NCI-H446 (cell line): ENCODE measurements at places on chromosomes 3 and 15.

- DNase-seq, result no peak
Observed at GRCh38 chr15:101781928-101782327, 21.4 kb upstream of the OR4F6 start.

- DNase-seq, result no peak
Observed at GRCh38 chr3:81300324-81300927, 461.0 kb downstream of the GBE1 start.

GRCh38 chr3:190385731-190386688 is 2.0 kb upstream of the CLDN16 start:
- no peak for DNase-seq

DNA sequence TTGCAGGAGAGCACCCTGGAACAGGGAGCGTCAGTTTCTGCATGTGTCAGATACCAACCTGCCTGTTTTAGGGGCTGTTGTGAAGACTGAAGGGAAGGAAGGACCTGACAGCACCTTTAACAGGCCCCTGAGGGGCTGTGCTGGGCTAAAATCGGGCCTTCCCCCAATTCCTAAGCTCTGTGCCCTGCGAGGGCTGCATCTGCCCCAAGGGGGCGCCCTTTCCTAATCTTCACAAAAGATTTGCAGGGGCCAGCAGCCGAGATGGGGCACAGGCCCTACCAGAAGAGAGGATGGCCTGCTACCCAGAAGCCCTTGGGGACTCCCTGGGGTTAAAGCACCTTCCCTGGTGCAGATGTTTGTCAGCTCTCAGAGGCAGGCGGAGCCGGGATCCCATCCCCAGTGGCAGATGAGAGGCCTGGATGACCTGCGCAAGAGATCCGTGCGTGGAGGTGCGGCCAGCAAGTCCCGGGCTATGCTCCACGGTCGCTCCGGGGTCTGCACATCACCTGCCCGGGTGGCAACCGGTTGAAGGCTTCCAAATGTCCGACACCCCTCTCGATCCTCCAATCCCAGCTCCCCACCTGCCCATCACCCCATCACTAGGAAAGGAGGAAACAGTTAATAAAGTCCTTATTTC is 53.6 kb downstream of the RHCG start:
- DNase-seq, result peak; percentile 60

- DNase-seq, result no peak
Observed at GRCh38 chr3:101065962-101066361, 72.7 kb upstream of the ABI3BP start.

GRCh38 chr3:23959135-23959900 is 14.2 kb downstream of the NR1D2 start:
- no peak for DNase-seq

- no peak for DNase-seq
Observed at GRCh38 chr3:123657568-123657967, 72.7 kb upstream of the HACD2 start.

DNA sequence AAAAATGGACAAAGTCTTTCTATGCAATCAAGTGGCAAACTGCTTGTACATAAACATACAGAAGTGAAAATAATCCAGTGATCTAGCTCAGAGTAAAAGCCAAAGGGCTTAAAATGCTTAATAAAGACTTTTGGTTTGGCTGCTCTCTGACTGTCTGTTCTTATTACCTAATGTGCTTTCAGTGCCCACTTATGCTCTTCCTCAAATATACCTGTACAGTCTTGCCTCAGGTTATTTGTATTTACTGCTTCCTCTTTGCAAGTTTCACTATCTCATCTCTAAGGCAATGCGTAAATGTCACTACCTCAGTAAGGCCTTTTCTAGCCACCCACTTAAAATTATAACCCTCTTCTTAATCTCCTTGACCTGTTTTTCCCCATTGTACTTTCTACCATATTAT is 171.8 kb downstream of the EPHA6 start:
- DNase-seq, result no peak

DNA sequence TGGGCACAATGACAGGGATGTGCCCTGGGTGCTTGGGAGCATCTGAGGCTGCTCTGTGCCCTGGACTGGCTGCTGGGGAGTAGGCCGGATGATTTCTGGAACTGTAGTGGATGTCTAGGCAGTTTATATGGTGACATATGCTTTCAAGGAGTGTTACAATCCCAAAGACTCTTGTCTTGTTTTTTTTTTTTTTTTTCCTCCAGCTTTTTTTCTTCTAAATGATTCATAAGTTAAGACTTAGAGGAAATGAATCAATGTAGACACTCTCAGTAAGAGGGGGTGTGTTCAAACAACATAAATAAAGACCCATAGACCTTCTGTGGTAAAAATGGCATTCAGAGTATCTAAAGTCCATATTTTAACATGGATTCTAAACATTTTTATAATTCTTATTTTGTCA is 706.1 kb upstream of the GOLIM4 start:
- DNase-seq, result no peak

- no peak for DNase-seq
Observed at GRCh38 chr15:38174691-38175090, 77.9 kb upstream of the SPRED1 start.

- DNase-seq, result no peak
Observed at GRCh38 chr3:160041465-160041864, 52.8 kb downstream of the IL12A start.

DNA sequence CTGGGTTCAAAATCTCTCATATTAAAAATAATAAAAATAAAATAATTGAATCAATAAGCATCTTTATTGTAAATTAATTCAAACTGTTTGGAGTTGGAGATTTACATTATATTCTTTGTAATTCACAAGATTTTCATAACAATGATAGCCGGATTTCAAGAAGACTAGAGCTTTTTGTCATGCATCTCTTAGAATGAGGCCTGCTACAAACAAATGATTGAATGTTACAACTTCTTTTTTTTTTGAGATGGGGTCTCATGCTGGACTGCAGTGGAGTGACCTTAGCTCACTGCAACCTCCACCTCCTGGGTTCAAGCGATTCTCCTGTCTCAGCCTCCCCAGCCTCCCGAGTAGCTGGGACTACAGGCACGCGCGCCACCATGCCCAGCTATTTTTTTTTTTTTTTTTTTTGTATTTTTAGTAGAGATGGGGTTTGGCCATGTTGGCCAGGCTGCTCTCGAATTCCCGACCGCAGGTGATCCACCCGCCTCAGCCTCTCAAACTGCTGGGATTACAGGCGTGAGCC is 3.5 kb downstream of the SLTM start:
- no peak for DNase-seq

- DNase-seq, result no peak
Observed at GRCh38 chr3:50545781-50546180, 21.8 kb downstream of the C3orf18 start.

DNA sequence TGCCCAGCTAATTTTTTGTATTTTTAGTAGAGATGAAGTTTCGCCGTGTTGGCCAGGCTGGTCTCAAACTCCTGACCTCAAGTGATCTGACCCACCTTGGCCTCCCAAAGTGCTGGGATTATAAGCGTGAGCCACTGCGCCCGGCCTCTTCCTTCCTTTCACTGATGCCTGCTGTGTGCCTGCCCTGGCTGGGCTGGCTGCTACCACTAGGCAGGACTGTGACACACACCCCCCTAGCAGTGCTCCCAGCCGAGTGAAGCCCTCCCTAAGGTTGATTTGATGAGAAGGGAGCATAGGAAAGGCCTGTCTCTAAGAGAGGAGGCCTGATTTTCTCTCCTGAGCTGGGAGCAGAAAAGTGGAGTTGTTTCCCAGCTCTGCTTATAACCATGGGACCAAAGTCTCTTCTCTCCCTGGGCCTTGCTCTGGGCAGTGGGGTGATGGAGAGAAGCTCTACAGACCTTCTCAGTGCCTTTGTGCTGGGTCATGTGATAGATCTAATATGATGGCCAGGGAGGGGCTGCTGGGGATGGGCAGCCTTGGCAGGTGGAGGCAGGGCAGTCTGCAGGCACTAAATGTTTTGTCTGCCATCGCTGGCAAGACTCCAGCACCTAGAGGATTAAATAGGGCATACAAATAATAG is 20.1 kb upstream of the SFMBT1 start:
- no peak for DNase-seq

DNA sequence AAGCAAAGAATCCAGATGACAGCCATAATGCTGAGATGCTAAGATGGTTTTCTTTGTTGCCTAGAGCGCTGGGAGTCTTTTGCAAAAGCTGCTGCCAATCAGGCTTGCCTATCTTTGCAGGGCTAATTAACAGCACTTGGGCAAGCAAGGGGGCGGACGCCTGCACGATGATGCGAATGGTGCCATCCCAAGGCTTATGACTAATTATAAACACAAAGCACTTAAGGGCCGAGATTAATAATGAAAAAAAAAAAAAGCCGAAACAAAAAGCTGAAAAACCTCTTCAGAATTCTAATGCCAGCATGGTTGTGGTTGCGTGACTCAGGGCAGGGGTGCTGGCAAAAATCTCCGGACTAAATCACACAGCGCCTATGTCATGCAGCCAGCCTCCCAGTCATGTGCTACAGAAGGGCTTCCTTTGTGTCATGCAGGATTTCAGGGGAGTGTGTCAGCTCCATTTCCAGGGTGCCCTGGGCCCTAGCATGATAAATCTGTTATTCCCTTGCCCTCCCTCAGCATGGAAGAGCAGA is 185.0 kb upstream of the ANKRD28 start:
- DNase-seq, result peak; percentile 8

- DNase-seq, result no peak
Observed at GRCh38 chr15:93645594-93645993, 556.6 kb upstream of the RGMA start.

DNA sequence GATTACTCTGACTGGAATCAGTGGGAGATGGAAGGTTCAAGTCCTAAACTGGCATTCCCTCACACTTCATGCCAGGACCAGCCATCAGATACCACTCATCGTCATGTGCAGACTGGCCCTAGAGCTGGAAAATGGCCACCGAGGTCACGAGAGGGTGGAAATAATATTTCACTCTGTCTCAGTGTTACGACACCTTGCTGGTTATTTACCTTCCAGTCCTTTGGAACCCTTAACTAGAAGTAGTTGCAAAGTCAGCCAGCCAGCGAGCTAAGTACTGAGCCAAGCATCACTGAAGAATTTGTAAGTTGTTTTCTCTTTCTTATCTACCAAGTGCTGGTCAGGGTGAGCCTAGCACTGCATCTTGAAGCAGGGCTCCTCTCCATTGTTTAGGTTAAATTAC is 309.9 kb upstream of the RASGRP1 start:
- DNase-seq, result no peak

DNA sequence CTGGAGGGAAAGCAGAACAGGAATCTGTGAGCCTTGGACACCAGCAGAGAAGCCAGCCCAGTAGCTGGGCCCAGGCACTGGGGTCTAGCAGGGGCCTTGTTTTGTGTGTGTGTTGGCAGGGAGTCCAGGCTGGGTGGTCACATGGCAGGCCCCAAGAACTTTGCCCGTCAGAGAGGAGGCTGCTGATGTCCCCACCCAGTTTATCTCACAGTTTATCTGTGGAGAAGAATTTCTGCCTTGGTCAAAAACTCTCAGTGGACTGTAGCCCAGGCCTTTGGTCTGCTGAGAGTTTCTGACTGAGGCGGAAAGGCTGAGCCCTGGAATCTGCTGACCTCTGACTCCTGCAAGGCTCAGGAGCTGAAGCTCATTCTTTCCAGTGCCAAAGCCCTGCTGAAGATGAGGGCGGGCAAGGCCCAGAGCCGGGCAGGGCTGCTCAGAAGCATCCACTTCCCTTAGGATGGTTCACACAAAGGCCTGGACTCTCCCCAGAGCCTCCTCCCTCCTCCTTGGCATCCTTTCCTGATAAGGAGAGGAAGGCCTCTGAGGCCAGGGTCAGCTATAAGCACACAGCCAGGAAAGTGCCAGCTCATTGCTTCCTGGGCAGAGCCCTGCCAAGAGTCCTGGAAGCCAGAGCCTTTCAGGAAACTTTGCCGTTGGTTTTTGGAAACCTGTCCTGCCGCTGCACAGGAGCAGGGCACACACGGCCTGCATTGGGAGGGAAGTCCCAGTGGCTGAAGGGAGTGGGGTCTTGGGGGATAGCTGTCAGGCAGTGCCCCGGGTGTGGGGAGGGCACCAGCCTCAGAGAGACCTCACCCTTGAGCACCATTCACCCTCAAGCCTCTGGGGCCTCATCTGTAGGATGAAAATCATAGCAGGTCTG is 37.2 kb upstream of the SLCO2A1 start:
- DNase-seq, result no peak

GRCh38 chr3:61978460-61979419 is 394.6 kb downstream of the FEZF2 start:
- DNase-seq, result no peak

DNA sequence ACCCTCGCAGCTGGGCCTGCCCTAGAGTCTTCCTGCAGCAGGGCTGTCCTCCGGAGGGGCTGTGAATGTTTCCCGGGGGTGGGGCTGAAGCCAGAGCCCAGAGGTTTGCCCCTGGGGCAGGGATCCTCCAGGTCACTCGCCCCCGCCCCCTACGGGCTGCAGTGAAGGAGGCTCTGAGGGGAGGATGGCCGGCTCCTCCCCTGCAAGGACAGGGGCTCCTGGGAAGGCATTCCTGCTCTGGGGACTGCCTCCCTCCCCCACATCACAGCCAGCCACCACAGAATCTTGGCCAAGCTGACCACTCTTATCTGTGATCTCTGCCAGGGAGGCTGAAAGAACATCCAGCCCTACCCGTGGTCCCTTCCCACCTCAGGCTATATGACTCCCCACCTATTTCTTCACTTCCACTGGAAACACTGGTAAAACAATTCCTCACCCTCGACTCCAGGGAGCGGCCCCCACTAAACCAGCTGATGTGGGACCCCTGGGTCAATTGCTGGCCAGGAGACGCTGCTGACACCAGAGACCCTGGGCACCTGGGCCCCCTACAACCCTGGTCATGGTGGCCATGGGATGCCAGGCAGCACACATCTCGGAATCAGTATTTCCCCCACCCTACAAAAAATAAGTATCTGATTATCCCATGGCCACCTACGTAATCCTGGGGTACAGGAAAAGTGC is 66.0 kb downstream of the HMCES start:
- DNase-seq, result no peak

DNA sequence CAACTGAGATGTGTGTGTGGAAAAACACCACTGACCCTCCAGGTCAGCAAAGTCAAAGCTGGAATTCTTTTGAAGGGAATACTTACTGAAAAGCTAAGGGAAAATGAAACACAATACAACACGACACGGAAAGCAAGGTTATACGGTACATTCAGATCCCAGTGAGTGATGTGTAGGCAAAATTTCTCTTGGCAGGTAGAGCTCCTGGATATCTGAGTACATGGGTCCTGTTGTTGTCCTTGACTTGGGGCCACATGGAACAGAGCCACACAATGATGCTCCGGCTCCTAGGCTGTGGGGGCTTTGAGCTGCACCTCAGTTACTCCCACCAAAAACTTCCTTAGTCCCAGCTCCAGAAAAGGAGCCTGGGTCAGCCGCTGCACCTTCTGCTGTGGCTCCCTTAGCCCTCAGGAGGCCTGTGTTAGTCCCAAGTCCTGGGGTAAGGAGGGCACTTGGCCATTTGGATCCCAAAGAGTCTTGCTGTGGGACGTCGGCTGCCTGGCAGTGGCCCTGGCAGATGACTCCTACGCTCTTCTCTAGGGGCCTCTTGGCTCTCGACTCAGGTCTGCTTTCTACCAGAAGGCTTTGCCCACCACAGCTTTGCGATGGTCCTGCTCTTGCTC is 95.6 kb downstream of the ADCY5 start:
- no peak for DNase-seq
